ENCODE measurements at places on chromosomes 16 and 17. TPM values are rescaled to one million over a fixed set of nuclear protein-coding genes. Genes with fewer than 3 reads are reported as not detected.

GRCh38 chr17:32497431-32498205, 10.8 kb downstream of the CDK5R1 start:
- no peak for DNase-seq

GRCh38 chr16:51114382-51114781, 36.7 kb downstream of the SALL1 start:
- no peak for DNase-seq

DNA sequence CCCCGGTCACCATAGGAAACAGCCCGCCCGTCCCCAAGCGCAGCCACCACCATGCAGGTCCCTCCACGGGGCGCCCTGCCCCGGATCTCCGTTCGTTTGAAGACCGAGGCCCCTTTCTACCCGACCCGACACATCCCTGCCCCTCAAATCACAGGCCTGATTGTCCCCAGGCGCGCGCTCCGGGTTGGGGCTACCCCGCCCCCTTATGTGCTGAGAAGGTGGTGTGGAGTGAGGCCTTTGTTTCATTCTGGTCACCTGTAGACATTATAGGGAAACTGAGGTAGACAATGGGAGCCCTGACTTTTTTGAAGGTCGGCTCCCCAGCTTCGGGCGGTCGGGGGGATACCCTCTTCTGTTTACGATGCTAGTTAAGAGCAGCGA, 763 bp upstream of the ACTG1 start:
- peak; percentile 82 for DNase-seq

- DNase-seq = no peak
Observed at GRCh38 chr17:66799849-66800537, 34.9 kb upstream of the CACNG5 start.

- no peak for DNase-seq
Observed at GRCh38 chr17:63429766-63430165, 16.3 kb downstream of the CYB561 start.

DNA sequence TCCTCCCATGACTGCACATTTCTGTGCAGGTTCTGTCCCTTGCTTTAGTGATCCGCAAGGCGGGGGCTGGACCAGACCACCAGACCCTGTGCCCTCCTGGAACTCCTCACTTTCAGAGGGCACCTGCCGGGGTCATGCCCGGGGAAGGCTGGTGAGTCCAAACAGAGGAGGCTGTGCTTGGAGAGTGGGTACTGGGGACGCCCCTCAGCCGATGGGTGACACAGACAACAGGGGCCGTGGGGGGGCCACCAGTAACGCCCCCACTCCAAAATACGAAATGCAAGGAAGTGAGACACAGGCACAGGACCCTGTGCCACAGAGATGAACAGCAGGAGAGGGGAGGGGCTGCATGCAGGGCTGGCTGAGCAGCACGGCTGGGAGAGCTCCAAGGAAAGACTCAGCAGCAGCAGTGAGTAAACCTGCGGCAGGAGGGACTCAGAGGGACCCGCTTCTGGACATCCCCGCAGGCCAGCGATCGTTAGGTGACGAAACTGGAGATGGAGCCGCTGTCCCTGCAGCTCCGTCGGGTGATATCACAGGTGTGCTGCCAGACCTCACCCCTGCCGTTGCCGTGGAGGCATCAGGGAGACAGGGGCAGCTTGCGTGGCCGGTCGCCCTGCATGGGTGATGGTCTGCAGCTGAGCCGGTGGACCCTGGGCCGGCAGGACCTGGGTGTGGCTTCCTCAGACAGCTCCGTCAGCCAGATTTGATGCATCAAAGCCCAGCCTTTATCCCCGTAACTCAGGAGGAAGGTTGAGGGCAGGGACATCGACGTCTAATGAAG, 71.2 kb upstream of the GNG13 start:
- no peak for DNase-seq

DNA sequence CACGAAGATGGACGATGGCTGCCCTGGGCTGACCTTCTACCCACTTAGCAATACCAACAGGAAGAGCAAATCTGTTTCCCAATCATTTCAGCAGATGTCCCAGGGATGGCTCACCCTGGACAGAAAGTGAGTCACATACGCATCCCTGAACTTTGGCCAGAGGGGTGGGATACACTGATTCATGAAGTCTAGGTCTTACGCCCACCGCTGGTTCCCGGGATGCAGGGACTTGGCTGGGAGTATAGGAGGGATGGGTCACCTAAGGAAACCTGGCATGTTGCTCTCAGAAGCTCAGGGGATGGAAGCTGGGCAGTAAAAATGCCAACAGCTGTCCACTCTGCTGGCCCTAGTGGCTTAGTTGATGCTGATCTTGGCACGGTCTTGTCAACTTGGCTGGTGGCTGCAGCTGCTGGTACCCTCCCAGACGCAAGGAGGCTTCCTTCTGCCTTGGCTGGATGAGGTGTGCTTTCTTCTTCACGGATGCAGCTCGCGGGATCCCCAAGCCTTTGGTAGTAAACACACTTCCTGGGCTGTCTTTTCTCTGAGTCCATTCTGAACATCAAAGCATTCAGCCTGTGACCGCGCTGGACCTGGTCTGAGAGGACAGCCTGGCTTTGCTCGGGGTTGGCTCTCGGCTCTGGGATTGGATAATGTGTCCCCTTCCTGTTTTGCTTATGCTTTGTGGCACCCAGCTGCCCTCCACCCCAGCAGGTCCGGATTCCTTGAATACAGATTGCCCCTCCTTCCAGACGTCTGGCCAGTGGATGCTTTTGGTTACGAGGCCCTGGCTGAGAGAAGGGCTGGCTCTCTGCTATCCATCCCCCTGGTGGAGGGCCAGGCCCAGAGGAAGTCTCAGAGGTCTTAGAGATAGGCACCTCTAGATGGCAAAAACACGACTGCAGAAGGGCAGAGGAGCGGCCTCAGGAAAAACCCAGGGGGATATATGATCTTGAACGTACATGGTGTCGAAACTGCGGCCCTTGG, 71.5 kb downstream of the RAP1GAP2 start:
- DNase-seq = no peak

- no peak for DNase-seq
Observed at GRCh38 chr16:77937473-77938149, 84.7 kb upstream of the CLEC3A start.

DNA sequence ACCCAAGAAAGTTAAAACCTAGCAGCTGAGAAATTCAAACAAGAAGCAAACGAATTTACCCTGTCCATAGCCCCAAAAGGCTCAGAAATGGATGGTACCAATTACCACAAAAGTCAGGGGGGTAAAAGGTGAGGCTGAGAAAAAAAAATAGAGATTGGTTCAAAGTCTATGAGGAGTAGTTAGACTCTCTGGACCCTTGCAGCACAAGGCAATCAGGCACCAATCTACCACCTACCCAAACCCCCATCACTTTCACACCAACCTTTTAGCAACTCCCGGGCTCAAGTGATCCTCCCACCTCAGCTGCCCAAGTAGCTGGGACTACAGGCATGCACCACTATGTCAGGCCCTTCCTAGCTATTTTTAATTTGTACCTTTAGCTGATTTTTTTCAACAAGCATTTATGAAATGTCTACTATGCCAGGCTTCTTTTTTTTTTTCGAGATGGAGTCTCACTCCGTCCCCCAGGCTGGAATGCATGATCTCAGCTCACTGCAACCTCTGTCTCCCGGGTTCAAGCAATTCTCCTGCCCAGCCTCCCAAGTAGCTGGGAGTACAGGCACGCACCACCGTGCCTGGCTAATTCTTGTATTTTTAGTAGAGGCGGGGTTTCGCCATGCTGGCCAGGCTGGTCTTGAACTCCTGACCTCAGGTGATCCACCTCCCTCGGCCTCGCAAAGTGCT, 40.8 kb downstream of the USP32 start:
- no peak for DNase-seq

DNA sequence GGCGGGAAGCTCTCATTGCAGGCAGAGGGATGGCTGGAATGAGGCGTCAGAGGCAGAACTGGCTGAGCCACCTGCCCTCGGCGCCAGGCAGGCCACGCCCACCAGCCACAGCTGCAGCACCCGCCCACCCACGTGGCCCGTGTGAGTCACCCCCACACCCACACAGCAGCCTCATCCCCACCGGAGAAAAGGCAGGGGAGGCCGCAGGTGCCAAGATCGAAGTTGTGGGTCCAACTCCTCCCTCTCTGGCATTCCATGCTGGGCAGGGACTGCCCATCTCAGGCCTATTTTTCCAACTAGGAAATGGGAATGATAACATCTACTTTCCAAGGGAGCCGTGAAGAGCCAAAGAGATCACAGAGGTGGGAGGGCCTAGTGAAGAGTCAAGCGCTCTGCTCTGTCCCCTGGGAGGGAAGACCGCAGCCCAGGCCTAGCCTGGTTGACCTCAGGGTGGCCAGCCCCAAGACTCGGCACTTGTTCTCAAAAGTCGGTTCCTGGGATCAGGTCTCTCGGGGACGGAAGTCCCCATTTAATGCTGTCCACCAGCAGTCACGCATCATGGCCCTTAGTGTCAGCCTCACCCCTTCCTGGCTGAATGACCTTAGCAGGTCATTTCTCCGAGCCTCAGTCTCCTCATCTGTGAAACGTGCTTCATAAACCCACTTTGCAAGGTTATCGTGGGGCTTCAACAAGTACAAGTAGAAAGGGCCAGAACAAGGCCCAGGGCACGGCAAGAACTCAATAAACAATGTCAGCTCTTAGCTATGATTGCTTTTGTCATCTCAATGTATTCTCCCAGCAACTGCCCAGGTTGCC, at the start of gene TRPV3:
TRPV3 (minus strand) TSS at position 45 of the 816 bp plus-strand sequence. CDS start 2,962 bp downstream, outside the sequence.
- no peak for DNase-seq

GRCh38 chr16:13816701-13817100, 103.3 kb upstream of the ERCC4 start:
- DNase-seq = no peak

DNA sequence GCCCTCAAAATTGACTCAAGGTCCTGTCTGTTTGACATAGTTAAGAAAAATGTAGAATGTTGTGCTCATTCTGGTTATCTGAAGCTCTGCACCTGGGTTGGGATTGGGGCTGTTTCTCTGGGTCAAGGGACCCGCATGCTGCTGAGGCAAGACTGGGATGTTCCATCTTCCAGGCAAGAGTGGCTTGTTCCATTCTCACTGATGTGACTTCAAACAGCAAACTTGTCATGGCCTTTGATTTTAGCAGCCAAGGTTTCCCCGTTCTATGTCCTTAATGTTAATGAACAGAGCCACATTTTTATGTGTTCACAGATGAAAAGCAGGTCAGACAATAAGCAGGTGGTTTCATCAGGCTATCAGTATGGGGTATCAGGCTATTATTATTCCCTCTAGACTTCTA, 25.7 kb downstream of the ST6GALNAC1 start:
- no peak for DNase-seq

GRCh38 chr17:80449930-80450576, 26.4 kb downstream of the NPTX1 start:
- DNase-seq = no peak

DNA sequence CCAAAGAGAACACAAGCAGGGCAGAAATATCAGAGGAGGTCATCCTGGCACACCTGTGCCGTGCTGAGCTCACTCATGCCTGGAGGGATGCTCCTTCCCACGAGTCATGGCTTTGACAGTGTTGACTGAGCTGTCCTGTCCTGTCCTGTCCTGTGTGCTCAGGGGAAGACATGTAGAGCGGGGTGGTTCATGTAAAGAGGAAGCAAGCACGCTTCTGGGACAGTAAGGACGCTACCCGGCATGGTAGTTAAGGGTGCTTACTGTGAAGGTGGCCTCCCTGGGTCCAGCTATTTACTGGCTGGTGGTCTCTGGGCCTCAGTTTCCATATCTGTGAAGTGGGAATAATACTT, 398 bp downstream of the LGALS9 start:
- no peak for DNase-seq

The MYH2 gene
- total RNA-seq = not detected

The TMC5 gene
- total RNA-seq = 3.7 TPM

The ALDOC gene
- total RNA-seq = 52.5 TPM

Measured in adrenal gland (tissue), 19 donors.